Ovary (tissue), 10 donors: ENCODE measurements at places on chromosomes 3 and 15. TPM values are rescaled to one million over a fixed set of nuclear protein-coding genes. Genes with fewer than 3 reads are reported as not detected.

- H3K36me3 ChIP-seq, result no peaks in the 10 kb centered on the region
- no peak for DNase-seq
- no peaks in the 10 kb centered on the region for H3K27me3 ChIP-seq
- no peaks in the 10 kb centered on the region for H3K4me1 ChIP-seq
- no peak overlapping the region for H3K27ac ChIP-seq
These were observed 290.0 kb downstream of the ADAMTSL3 start for GRCh38 chr15:83943849-83944404.

DNA sequence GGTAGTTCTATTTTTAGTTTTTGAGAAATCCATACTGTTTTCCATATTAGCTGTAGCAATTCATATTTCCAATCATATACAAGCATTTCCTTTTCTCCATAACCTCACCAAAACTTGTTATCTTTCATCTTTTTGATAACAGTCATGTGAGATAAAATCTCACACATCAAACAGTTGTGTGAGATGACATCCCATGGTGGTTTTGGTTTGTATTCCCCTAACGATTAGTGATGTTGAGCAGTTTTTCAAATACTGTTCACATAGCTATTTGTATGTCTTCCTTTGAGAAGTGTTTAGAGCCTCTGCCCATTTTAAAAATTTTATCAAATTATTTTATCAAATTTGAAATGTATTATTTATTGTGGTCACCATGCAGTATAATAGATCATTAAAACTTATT lies 50.4 kb downstream of the FAM227B start:
- H3K27ac ChIP-seq, result no peak overlapping the region
- no peak overlapping the region for H3K4me3 ChIP-seq
- no peaks in the 10 kb centered on the region for H3K36me3 ChIP-seq

- H3K4me1 ChIP-seq, result no peaks in the 10 kb centered on the region
- no peaks in the 10 kb centered on the region for H3K36me3 ChIP-seq
- H3K27me3 ChIP-seq, result no peaks in the 10 kb centered on the region
- H3K27ac ChIP-seq, result no peak overlapping the region
- H3K4me3 ChIP-seq, result no peak overlapping the region
These were observed 20.3 kb downstream of the IL12A start for GRCh38 chr3:160008961-160009360.

DNA sequence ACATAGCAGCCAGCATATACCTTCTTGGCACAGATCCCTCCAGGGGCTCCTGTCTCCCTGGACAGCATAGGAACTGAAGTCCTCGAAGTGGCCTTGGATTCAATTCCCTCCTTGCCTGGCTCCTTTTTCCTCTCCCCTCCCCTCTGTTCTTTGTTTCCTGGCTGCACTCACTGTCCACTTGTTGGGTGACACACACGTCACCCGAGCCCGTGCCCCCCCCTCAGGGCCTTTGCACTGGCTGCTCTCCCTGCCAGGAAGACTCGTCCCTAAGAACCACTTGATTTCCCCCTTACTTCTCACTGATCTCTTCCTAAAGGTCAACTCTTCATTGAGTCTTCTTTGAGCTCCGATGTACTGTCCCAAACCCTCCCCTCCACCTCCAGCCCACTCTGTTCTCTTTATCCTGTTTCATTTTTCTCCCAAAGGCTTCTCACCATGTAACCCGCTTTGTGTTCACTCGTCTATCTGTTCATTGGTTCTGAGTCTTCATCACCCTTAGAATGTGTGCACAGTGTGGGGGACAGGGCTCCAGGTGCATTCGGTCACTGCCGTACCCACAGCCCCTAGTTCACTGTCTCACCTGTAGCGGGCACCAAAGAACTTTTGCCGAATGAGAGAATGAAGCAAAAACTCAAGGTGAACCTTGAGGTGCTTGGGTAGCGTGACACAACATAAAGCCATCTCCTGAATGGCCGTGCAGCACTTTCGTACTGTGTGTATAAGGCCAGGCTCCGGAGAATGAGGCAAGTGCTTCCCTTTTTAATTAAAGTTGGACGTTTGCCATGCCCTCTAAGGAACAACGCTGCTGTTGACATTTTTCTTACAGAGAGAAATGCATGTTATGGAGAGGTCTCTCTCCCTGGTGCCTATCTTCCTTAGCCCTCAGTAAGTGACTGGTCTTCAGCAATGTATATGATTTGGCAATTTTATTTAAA lies 74.0 kb downstream of the CHRNA7 start:
- H3K4me1 ChIP-seq, result no peaks in the 10 kb centered on the region
- no peak overlapping the region for H3K4me3 ChIP-seq
- H3K27me3 ChIP-seq, result no peaks in the 10 kb centered on the region
- no peak for DNase-seq
- H3K36me3 ChIP-seq, result no peaks in the 10 kb centered on the region

DNA sequence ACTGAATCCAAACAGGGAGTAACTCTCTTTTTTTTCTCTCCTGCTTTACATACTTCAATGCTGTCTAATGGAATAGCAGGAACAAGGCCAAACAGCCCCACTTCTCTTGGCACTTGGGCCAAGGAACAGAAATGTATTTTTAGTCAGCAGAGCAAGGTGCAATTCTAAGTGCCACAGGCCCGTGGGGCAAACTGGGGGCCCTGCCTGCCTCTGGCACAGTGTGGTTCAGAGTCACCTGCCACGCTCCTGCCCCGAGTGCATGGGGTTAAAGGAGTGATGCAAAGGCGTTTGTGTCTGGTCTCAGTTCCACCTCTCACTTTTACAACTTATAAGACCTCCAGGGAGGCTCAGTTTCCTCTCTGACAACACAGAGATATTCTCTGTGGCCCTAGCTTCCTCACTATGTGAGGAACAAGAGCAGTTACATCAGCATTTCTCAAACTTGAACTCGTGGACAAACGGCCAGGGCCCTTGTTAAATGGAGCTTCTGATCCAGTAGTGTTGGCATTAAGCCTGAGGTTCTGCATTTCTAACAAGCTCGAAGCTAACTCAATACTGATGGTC lies 51.3 kb downstream of the LRIG1 start:
- H3K4me3 ChIP-seq, result no peak overlapping the region
- no peak for DNase-seq
- no peaks in the 10 kb centered on the region for H3K36me3 ChIP-seq
- H3K27me3 ChIP-seq, result no peaks in the 10 kb centered on the region
- H3K4me1 ChIP-seq, result peaks cover 28% of the 10 kb centered on the region

DNA sequence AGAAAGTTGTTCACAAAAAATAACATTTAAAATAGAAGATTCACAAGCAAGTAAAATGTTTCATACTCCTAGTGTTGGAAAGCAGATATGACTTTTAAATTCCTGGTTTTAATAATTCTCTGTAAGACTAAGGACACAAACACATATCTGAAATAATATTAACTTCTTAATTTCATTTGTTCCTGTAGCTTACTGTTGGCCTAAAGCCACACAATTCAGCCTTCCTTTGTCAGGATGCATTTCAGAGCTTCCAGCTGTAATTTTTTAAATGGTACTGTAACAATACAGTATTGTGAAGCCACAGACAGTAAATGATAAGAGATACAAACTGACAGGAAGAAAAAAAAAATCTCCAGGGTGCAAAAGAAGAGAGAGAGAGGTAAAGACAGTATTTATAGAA lies 84.2 kb downstream of the TMCC1 start:
- H3K27me3 ChIP-seq, result no peaks in the 10 kb centered on the region
- peaks cover 3% of the 10 kb centered on the region for H3K4me1 ChIP-seq
- no peaks in the 10 kb centered on the region for H3K36me3 ChIP-seq
- H3K4me3 ChIP-seq, result no peak overlapping the region
- H3K27ac ChIP-seq, result no peak overlapping the region
- no peak for DNase-seq

DNA sequence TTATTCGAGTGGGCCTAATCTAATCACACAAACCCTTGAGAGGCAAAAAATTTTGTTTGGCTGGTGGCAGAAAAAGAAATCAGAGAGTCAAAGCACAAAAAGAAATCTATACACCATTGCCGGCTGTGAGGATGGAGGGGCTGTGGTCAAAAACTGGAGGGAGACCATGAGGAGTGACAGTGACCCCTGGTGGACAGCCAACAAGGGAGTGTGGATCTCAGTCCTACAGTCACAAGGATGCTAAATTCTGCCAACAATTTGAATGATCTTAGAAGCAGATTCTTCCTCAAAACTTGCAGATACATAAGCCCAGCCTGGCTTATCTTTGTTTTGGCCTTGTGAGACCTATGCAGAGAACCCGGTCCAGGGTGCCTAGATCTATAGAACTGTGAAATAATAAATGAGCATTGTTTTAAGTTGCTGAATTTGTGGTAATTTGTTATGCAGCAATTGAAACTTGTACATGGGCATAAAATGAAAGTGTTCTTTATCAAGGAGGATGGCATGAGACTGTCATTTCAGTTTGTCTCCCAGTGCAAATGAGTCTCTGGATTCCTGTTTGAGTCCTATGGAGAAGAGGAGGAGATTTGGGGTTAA lies 103.0 kb upstream of the ARHGEF26 start:
- no peaks in the 10 kb centered on the region for H3K27me3 ChIP-seq
- no peak for DNase-seq
- no peak overlapping the region for H3K4me3 ChIP-seq
- H3K36me3 ChIP-seq, result no peaks in the 10 kb centered on the region

GRCh38 chr3:60696428-60697125 lies 554.7 kb downstream of the FHIT start:
- H3K4me1 ChIP-seq, result no peaks in the 10 kb centered on the region
- no peak overlapping the region for H3K27ac ChIP-seq
- no peaks in the 10 kb centered on the region for H3K27me3 ChIP-seq

- no peak for DNase-seq
- H3K36me3 ChIP-seq, result no peaks in the 10 kb centered on the region
- H3K4me3 ChIP-seq, result no peak overlapping the region
- H3K27ac ChIP-seq, result no peak overlapping the region
These were observed 36.1 kb downstream of the ST6GAL1 start for GRCh38 chr3:186966406-186966805.

DNA sequence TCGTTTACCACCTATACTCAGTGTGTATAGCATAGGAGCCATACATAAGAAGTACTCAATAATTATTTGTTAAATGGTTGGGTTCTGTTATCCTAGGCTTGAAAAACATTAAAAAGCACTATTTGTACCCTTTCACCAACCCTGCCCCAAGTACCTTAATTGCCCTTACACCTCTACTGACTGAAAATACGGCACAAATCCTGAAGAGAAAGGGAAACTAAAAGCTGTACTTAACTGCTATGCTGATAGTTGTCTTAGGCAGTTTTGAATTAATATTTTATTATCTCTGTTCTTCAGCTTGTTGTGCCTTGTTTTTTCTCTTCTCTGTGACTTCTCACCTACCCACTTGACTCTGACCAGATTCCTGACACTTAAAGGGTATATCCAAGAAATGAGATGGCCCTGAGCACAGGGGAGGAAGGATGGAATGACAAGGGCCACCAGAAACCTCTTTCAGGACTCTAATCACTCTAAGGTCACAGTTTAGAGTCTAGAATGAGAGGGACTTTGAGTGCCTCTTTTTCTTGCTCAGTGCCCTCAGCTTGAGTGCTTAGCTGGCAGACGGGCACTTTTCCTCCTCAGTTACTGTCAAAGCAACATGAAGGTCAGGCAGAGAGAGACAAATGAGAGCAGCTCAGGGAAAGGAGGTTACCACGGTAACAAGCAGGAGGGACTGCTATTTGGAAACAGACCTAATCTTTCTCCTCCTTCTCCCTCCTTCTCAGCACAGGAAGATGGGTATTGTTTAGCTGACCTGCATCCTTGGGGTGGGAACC lies 136.5 kb downstream of the ZNF609 start:
- peaks cover 12% of the 10 kb centered on the region for H3K4me1 ChIP-seq
- H3K4me3 ChIP-seq, result no peak overlapping the region

DNA sequence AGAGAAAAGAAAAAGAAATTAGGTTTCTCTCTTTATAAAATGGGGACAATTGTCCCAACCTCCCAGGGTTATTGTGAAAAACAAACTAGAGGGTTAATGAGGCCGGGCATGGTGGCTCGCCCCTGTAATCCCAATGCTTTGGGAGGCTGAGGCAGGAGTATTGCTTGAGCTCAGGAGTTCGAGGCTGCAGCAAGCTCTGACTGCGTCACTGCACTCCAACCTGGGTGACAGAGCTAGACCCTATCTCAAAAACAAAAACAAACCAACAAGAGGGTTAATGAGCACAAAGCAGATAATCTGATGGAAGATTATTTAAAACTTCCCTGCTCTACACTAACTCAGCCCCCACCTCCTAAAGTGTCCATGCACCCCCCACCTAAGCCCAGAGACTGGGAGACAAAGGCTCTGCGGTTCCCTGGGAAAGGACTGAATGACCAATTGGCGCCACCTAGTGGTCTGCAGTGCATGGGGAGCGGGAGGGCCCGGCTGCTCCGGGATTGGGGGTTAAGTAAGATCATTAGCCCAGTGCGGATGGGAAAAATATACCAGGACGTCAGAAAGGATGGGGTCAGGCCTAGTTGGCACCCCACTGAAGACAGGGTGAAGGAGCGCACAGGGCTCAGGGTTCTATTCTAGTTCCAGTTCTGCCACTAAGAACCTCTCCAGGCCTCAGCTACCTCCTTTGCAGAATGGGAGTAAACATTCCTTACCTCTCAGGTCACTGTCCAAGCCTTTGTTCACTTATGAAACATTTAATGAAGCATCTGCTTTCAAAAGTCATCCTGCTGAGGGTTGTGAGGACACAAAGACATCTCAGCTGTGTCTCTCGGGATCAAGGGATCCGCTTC lies 15.6 kb downstream of the PIF1 start:
- DNase-seq, result peak; percentile 90
- no peak overlapping the region for H3K27ac ChIP-seq
- no peaks in the 10 kb centered on the region for H3K27me3 ChIP-seq
- H3K4me1 ChIP-seq, result peaks cover 4% of the 10 kb centered on the region
- no peak overlapping the region for H3K4me3 ChIP-seq

DNA sequence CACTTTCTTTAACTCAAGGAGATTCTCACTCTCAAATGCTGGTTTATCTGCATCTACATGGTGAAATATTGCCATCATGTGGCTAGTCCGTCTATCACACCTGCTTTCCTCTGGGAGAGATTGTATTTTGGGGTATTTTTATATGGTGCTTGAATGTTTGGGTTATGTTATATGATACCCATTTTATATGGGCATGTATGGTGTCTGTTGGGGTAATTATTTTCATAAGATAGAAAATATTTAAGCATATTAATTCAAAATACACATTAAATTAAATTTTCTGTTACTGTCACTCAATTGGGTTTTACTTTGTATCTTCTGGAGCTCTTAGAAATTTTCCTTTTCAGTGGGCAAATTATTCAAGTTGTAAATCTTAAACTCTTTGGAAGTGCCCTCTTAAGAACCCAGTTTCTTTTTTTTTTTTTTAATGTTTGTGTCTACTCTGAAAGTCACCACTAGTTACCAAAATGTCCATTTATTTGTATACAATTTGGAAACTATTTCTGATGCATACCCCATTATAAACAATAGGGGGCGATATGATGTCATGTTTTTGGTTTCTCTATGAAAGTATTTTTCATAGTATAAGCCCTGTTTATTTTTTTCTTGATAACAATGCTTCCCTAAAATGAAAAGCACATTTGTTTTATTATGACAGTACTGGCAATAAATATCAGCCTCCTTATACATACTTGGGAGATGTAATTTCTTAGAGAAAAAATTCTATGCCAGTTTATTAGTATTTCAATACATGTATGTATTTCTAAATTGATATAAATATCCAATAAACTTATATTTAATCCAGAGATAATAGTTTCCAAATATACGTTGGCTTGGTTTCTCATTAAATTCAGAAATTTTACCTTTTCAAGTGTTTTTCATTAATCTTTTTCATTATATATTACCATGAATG lies 36.1 kb upstream of the PLSCR5 start:
- no peaks in the 10 kb centered on the region for H3K36me3 ChIP-seq
- H3K27ac ChIP-seq, result no peak overlapping the region
- no peaks in the 10 kb centered on the region for H3K27me3 ChIP-seq
- H3K4me1 ChIP-seq, result no peaks in the 10 kb centered on the region

Gene FANCD2
- 4.0 TPM for total RNA-seq

Gene VEPH1
- total RNA-seq, result 1.3 TPM

Gene SLC22A14
- not detected for total RNA-seq

Gene SNX1
- total RNA-seq, result 128 TPM

Gene CD200R1
- 0.11 TPM for total RNA-seq

Gene RHOV
- not detected for total RNA-seq

Gene ASTE1
- 8.6 TPM for total RNA-seq
